Putamen (tissue), 1 donor: ENCODE measurements at places on chromosomes 7 and 10.

DNA sequence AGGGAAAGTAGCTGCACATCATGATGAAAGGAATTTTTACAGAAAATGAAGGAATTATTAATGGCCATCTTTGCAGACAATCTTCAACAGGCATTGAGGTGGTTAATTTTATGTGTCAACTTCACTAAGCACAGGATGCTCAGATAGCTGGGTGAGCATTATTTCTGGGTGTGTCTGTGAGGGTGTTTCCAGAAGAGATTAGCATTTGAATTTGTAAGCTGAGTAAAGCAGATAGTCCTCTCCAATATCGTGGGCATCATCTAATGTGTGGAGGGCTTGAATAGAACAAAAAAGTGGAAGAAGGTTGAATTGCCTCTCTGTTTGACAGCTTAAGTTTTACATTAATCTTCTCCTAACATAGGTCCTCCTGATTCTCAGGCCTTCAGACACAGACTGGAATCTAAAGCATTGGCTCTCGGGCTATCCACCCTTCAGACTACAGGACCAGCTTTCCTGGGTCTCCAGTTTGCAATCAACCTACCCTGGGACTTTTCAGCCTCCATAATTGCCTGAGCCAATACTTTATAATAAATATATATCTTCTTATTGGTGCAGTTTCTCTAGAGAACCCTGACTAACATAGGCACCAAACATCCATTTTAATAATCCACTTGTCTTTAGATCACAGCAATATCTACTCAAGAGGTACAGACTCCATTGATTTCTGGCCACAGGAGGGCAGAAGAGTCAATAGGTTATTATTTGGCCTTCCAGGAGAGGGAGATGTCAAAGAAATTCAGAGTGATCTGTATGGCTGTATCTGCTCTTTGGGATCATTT, 10.5 kb upstream of the CRPPA start:
- DNase-seq, result peak; percentile 49

DNA sequence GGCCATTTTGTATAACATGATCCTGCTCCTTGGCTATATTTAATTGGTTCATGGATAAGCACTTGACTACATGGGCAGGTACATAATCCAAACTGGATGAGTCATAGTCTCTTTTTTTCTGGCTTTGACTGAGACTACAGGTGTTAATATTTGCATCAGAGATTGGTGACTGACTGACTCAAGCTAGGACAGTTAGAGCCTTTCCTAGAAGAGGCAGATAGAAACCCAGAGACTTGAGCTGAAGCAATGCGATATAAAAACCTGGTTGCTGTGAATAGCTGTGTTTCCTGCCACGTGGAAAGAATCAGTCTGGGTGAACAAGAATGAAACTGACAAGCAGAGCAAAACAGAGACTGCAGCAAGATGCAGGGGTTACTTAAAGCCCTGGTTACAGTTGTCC, 81.0 kb downstream of the SAMD9 start:
- DNase-seq, result no peak

DNA sequence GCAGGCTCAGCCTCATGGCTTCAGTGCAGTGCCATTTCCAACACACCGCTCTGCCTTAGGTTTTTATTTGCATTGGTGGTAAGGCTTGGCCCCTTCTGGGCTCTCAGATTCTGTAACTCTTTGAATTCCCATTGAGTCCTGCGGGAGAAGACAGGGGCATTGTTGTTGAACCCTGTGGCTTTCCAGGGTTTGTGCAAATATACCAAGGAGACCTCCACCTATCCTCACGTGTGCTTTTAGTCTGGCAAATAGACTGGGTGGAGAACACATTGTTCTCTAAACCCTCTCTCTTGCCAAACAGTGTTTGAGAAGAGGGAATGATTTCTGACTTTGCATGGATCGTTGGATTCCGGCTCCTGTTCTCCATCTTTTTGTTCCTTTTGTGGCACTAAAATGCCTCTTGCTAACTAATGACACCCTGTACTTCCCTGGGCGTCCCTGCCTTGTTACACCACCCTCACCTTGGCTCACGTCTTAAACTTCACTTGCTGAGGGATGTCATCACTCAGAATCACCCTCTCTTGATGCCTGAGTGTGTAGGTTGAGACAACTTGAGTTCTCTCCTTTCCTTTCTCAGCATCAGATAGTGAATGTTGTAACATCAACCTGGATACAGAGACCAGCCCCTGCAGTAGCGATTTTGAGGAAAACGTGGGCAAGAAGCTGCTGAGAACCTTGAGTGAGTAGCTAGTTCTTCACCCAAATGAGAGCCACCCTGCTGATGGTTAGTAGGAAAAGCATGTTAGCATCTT, 40.5 kb downstream of the GOT1 start:
- DNase-seq, result peak; percentile 79

GRCh38 chr10:12679636-12680035, 321.9 kb downstream of the CCDC3 start:
- DNase-seq, result no peak

DNA sequence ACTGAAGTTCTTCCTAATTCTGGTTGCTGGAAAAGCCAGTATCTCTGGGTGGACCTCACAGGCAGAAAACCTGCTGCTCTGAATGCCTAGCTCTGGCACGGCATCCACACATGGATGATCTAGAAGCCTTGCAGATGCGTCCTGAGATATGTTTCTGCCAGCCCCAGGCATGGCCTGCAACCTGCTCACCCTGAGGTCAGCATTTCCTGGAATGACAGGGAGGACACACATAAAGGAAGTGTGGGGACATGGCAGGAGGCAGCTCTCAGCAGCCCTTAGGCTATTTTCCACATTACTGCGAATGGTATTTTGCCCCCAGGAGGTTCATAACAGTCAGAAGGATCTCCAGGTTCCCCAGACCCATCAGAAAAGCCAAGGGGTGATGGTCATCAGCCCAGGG, 23.2 kb downstream of the PLXNA4 start:
- no peak for DNase-seq

GRCh38 chr7:50330696-50331095, 26.2 kb downstream of the IKZF1 start:
- no peak for DNase-seq

DNA sequence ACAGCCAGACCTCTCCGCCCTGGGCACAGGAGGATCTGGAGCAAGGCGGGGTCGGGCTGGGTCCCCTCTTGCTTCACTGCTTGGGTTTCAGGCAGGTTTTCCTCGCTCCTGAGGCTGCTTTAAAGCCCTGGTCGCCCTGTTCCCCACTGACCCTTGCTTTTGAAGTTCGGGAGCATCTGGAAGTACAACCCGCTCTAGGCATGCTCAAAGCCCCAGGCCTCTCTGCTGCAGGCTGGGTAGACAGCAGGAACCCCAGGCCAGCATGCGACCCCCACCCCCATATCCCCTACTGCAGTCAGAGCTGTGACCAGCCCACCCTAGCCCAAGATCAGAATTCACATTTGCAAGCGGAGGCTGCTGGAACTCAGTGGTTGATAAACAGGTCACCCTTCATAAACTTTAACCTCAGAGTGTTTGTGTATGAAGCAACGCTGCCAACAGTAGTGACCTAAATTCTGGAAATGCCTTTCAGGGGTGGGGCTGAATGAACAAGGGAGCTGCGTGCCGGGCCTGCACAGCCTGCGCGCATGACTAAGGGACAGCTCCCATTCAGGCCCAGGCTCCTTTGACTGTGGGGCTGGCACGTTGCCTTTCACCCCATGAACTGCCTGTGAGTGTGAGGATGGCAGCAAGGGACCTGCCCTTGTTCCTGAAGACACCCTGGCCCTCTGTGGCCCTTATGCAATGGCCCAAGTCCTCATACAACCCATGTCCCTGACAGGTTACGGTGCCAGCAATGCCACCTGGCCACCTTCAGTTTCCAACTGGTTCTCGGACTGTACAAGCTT, 52.5 kb downstream of the PROSER2 start:
- no peak for DNase-seq

DNA sequence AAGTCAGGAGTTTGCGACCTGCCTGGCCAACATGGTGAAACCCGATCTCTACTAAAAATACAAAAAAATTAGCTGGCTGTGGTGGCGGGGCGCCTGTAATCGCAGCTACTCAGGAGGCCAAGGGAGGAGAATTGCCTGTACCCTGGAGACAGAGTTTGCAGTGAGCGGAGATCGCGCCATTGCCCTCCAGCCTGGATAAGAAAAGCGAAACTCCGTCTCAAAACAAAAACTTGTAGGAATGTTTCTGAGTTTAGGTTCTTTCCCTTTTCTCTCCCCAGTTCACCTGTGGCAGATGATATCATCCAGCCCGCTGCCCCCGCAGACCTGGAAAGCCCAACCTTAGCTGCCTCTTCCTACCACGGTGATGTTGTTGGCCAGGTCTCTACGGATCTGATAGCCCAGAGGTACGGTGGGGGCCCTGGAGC, 138.8 kb upstream of the BTBD16 start:
- DNase-seq, result no peak

DNA sequence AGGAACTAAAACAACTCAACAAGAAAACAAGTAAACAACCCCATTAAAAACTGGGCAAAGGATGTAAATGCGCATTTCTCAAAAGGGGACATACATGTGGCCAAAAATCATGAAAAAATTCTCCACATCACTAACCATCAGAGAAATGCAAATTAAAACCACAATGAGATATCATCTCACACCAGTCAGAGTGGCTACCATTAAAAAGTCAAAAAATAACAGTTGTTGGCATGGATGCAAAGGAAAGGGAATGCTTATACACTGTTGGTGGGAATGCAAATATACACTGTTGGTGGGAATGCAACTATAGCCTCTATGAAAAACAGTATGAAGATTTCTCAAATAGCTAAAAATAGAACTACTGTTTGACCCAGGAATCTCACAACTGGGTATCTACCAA, 60.0 kb upstream of the LANCL2 start:
- DNase-seq, result no peak

DNA sequence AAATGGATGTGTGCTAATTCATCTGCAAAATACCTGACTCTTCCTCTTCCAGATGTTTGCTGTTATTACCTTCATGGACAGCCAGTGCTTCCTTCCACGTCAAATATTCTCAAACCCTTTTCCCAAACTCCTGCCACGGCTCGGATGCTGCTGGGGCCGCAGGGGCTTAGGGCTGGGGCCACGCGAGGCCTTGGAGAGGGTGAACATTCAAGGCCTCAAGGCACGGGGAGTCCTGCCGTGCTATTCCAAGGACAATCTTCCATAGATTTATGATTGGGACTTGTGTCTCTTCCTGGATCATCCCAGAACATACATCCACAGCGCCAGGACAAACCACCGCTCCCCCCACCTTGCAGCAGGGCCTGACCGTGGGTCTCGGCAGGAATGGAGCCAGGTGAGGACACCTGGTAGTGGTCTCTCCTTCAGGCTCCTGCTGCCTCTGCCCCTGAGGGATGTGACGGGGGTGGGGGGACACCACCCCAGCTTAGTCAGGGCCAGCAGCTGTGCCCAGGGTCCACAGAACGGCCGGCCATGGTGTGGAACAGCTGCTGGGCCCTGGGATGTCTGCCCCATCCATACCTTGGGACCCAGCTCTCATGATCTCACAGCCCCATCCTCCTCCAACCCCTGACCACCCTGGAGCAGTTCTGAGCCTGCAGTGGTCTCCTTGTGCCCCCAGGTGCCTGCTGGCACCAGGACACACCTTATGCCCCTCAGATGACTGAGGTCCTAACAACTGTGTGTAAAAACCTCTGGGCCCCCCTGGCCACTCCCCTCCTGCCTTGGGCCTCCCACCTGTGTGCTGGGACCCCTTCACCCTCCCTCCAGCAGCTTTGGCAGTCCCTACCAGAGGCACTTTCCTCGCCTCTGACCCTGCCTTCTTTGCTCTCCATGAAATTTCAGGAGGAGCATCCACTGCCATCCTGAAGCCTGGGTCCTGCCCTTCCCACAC, 16.7 kb downstream of the VIPR2 start:
- no peak for DNase-seq

DNA sequence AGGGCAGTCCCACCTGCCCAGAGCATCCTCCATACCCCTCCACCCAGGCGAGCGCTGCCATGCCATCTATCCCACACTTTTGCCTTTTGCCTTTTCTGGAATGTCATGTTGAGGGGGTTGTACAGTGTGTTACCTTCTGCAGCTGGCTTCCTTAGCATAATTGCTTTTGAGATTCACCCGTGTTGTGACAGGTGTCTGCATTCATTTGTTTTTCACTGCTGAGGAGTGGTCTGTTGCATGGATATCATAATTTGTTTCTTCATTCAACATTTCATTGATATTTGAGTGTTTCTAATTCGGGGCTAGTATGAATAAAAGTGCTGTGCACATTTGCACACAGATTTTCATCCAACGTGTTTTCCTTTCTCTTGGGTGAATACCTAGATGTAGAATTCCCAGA, 353.9 kb downstream of the PAXIP1 start:
- no peak for DNase-seq

- no peak for DNase-seq
These were observed 71.5 kb downstream of the PRPF18 start for GRCh38 chr10:13658264-13658663.

- DNase-seq, result no peak
These were observed 42.6 kb downstream of the DRGX start for GRCh38 chr10:49353026-49353894.

DNA sequence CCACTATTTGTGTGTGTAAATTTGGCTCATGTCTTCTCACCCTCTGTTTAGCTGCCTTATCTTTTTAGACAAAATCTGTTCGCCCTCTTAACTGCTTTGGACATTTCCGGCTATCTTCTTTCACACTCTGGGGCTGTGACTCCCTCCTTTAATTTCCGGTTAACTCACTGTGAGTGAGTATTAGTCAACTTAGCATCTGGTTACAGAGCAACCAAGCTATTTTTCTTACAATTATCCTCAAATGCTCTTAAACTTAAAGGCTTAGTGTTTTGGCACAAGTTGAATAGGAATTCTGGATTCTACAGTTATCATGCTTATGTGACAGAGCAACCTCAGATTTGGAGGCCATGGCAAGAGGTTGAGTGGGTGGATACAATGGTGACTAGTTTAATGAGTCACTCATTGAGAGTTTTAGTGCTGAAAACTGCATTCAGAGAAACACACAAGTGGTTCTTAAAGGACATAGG, 177.6 kb upstream of the SEMA3A start:
- no peak for DNase-seq

DNA sequence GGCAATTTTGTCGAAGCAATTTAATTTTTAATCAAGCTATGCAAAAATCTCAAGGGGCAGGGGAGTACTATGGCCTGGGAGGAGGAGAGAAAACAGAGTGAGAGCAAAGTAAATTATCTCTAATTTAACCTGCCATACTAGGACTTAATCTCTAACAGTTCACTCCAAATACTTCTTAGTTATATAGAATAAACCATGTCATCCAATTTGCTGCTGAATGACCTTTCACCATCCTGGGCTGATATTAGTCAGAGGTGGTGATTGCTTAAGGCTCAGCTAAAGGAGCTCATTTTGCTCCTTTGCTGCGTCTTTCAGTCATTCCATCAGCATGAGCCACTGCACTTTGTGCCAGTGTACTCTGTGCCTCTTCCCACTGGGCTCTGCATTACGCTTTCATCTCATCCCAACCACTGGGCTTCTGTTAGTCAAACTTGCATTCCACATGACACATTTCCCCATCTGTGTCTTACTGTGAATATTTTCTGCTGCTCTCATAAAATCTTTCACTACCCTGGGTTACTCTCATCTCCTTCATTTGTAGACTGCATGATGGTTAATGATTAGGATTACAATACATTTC, 84.3 kb downstream of the CD36 start:
- no peak for DNase-seq

DNA sequence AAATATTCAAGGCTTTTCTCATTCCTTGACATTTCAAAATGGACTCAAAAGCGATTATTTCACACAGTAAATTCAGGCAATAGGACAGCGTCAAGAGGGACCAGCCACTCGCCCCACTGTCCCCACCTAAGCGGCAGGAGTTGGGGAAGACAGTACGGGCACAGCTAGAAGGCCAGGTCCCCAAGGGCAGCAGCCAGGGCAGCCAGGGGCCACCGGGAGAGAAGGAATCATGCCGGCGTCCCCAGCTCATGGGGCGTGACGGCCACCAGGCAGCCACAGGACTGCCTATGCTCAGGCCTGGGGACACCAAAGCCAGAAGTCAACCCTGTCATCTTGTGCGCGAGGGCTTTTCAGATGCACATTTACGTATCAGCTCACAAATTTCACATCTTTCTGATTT, 225.7 kb upstream of the PPP2R2D start:
- DNase-seq, result no peak
